ENCODE measurements at places on chromosomes 11 and 22. TPM values are rescaled to one million over a fixed set of nuclear protein-coding genes. Genes with fewer than 3 reads are reported as not detected.

Gene BIRC3
- not detected for polyA plus RNA-seq

Gene TCP11L1
- polyA plus RNA-seq, result 12.5 TPM

Gene NFAM1
- not detected for polyA plus RNA-seq

Gene SHANK2
- polyA plus RNA-seq, result 19.7 TPM

Gene CARNS1
- not detected for polyA plus RNA-seq

Gene C11orf97
- not detected for polyA plus RNA-seq

Gene HPX
- polyA plus RNA-seq, result 17.3 TPM

Gene APOA1
- polyA plus RNA-seq, result not detected

Gene UCP3
- 6.8 TPM for polyA plus RNA-seq

Gene CAVIN3
- not detected for polyA plus RNA-seq

Gene KRTAP5-8
- not detected for polyA plus RNA-seq

Gene SLC5A1
- not detected for polyA plus RNA-seq

All from neural cell (in vitro differentiated cells).